H4 (cell line): ENCODE measurements at places on chromosomes 5 and 9.
A peak's percentile ranks its signal among the peaks of the same experiment; 100 is the strongest.

- DNase-seq: no peak
Measured at GRCh38 chr5:56152437-56152836, 80.7 kb downstream of the ANKRD55 start.

- no peak for DNase-seq
Measured at GRCh38 chr9:88077071-88077617, 61.1 kb downstream of the SPATA31C2 start.

GRCh38 chr9:128192601-128193371 is 1.4 kb upstream of the CIZ1 start:
- no peak for DNase-seq

DNA sequence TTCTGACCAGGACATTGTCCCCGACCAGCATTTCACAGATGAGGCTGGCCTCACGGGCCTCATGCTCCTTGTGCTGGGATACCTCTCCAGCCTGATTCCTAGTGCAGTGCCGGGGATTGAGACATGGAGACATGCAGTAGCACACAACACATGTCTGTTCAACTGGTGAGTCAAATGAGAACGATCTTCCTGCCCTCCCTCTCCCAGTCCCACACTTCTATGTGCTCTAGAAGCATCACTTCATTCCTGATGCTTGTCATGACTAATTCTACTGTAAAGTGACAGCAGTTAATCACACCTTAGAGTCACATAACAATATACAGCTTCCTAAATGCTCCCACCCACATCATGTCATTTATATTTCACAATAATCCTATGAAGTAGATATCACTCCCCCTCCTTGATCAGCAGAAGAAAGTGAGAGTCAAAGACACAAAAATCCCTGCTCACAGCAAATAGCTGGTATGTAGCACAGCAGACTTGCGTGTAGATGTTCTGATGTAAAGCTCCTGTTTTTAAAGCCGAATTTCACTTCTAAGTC is 101.8 kb downstream of the CCDC192 start:
- DNase-seq: no peak

DNA sequence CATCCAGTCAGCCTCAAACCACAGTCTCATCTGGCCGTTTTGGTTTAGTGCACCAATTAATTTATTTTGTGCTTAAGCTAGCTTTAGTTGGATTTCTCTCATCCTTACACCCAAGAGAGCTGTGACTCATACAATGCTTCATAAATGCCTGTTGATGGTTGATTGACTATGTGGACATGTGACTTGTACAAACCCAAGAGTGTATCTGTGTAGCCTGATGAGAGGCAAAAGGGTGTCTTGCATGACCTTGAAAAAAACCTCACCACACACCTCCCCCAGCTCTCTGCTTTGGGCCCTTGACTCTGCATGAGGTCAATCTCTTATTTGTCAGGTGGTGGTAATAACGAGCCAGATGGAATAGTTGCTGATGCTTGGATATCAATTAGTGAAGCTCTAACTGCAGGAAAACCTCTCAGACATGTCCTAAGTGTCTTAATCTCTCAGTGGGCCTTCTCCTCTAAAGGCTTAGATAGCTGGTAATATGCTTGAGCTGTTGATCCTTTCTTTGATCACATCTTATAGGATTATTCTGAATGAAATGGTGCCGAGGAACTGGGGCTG is 10.6 kb upstream of the GLRA1 start:
- DNase-seq: no peak

DNA sequence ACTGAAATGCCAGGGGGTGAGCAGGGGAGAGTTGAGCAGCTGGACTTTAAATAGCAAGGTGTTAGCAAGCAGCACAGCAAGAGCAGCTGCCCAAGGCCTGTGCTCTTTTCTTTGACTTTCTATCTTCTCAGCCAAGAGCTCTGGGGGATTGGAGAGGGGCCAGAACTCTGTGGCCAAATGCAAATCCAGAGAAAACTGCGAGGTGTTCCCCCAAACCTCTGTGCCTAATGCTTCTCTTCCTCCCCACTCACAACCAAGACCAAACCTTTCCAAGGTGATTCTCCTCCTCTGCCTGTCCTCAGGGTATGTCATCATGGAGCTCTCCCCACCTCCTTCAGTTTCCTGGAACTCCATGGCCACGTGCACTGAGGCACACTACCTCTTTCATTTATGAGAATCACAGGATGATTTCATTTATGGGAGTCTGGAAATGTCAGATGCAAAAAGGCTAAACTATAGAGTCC is 118.7 kb upstream of the WWC1 start:
- no peak for DNase-seq

GRCh38 chr5:83219495-83219894 is 142.1 kb downstream of the XRCC4 start:
- no peak for DNase-seq

GRCh38 chr5:91059409-91059808 is 323.7 kb downstream of the ARRDC3 start:
- no peak for DNase-seq

DNA sequence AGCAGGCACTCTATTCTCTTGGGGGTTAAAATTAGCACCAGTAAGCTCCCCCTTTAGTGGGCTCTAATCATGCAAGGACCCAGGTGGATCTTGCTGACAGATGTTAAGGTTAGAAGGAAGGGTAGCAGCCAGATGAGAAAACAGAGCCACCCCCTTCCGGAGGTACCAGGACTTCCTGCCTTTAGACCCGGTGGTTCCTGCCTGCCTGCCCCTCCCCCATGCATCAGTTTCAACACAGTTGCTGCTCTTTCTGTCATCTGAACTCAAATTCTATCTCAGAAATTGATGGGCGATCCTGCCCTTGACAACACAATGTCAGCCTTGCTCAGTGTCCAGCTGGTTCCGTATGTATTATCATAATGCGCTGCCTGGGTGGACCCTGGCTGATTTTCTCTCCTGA is 287.3 kb downstream of the EBF1 start:
- no peak for DNase-seq

DNA sequence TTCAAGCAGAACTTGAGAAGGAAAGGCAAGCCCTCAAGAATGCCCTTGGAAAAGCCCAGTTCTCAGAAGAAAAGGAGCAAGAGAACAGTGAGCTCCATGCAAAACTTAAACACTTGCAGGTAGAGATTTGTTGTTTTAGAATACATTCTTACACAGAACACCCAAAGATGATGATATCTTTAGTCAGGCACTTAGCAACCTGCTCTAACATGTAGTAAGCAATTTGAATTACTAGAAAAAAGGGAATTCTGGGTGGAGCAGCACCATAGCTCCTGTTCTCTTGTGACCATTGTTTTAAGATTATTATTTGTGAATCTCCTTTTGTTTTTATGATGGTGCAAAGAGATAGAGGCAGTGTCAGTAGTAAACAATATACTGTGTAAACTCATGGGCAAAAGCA is 63.1 kb downstream of the RAB14 start:
- no peak for DNase-seq

DNA sequence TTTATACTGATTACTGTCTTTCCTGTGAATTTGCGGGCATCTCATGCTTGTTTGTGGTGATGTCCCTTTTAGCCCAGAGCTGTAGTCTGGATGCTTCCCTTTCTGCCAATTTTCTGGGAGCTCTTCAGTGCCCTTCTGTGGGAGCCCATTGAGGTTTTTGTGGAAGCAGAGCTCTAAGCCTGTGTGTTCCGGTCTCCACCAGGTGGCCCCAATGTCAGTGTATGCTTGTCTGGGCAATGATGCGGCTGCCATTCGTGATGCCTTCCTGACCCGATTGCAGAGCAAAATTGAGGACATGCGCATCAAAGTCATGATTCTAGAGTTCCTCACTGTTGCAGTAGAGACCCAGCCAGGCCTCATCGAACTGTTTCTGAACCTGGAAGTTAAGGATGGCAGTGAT is 35.1 kb downstream of the SH3GLB2 start:
- DNase-seq: no peak

DNA sequence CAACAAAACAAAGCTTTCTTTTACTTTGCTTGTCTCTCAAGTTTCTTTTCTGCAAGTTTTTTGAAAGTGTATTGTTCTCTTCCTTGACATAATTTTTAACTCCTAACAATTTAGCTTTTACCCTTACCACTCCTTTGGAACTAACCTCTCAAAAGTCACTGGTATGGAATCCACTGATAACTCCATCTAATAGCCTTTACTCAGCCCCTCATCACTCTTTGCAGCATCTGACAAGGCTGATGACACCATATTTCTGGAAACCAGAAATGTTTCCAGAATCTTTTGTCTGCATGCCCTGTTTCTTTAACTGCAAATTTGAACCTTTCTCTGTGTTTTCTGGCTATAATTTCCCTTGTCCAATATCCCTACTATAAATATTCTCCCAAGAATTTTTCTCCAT is 46.5 kb downstream of the ZNF474 start:
- DNase-seq: no peak

DNA sequence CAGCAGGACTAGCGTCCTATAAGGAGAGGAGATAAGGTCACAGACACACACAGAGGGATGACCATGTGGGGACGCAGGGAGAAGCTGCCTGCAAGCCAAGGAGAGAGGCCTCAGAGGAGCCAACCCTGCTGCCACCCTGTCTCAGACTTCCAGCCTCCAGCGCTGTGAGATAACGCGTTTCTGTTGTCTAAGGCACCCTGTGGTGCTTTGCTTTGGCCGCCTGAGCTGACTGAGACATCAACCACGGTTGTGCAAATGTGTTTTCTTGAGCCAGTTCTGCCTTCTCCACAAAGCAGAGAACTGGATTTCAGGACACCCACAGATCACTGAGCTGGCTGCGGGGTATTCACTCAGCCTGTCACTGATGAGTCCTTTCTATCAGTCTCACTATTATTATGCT is 149.1 kb downstream of the NXNL2 start:
- DNase-seq: no peak

GRCh38 chr5:108937221-108937620 is 189.5 kb downstream of the FER start:
- no peak for DNase-seq

- DNase-seq: no peak
Measured at GRCh38 chr9:95645992-95646391, 129.2 kb upstream of the PTCH1 start.

DNA sequence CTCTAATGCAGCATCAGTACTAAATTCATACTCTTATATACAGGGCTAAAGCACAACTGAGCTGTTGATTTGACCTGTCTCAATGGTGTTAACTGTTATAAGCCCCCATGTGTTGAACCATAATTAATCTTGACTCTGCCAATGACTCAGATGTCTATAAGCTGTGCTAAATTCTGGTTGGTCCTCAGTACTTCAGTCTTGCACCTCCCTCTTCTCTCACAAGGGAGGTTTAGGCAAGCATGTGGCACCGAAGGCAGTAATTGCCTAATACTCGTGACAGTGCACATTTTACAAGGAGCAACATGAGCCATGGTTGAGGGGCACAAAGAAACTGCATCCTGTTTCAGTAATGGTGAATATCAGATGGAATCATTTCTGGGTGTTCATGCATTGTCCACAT is 255.9 kb downstream of the TRPM3 start:
- peak; percentile 6 for DNase-seq

DNA sequence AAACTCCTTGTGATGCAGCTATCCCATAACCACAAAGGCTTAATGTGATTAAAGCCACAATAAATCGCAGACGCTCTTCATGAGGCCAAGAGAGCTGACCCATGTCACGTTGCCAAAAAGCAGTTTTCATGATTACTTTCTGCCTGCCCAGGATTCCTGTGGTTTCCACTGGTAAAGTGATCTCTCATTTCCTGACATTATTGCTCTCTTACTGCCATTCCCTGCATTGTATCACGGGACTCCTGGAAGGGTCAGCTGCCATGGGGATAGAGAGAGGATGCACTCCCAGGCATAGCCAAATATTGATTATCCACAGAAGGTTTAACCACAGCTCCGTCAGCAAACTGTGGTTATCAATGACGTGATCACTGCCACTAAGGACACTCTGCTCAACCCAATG is 103.8 kb upstream of the SLC1A3 start:
- DNase-seq: peak; percentile 100

GRCh38 chr9:137611623-137612609 is 6.4 kb downstream of the ARRDC1 start:
- DNase-seq: peak; percentile 80

GRCh38 chr5:140855772-140856674 is at the start of gene PCDHA10:
PCDHA10 (plus strand) TSS chr5:140855897; CDS start chr5:140856049, 152 bp downstream.
- DNase-seq: no peak

GRCh38 chr5:148443241-148443640 is 59.5 kb downstream of the FBXO38 start:
- DNase-seq: no peak

- no peak for DNase-seq
Measured at GRCh38 chr9:19358701-19359100, 21.3 kb downstream of the RPS6 start.

GRCh38 chr9:36174731-36175130 is 5.5 kb downstream of the CCIN start:
- no peak for DNase-seq

DNA sequence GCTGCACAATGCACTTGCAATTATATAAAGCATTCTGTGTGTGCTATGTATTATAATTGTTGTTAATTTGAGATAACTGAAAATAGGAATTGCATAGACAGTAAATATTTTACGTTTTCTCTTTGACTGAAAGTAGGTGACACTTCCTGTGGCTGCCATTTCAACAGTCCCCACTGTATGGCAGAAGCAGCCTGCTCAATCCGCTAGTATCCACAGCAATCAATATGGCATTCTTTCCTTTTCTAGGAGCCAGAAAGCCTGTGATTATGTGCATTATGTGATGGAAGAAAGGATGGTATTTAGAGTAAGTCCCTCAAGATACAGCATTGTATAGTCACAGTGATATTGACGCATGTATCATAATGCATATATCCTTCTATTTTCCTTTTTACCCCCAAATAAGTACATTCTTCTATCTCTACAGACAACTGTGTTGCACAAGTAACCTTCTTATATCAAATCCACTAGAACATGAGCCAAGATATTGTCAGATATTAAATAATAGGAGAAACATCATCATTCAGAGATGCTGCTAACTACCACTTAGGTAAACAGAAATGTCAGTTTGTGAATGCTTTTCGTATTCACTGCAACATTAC is 59.7 kb downstream of the CARTPT start:
- DNase-seq: no peak

DNA sequence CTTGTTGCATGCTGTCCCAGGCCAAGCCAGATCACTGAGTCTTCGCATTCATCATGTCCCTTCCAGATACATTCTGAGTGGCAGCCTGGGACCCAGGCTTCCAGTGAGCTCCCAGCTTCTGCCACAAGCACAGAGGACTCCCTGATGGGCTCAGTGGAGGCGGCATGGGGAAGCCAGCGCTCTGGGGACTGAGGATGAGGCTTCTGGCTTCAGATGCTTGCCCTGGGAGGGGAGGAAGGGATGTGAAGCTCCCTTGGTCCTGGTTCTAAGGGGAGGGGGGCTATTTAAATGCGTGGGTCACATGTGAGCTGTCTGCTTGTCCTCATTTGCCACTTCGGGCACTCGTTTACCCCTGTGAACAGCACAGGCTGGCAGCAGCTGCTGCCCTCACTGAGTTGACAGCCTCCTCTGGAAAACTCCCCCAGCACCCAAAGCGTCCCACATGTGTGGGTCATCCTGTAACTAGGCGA is 174.0 kb downstream of the NR3C1 start:
- no peak for DNase-seq

GRCh38 chr5:132104556-132104955 is 31.0 kb downstream of the CSF2 start:
- DNase-seq: no peak

- no peak for DNase-seq
Measured at GRCh38 chr9:103458826-103459225, 463.7 kb downstream of the CYLC2 start.
